ENCODE measurements at places on chromosomes 1 and 21.

DNA sequence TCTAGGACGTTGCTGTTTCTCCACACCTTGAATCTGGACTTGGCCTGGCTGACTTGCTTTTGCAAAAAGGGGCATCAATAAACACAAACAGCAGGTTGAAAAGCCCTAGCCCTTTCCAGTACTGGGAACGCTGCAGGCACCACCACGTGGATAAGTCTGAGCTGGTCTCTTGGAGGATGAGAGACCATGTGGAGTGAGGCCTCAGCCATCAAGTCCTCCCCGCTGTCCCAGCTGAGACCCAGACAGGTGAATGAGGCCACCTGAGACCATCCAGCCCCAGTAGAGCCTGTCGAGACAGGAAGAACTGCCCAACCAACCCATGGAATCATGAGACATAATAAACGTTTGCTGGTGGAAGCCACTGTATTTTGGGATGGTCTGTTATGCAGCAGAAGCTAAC lies 688.7 kb downstream of the PTPRU start:
- no peak for DNase-seq

DNA sequence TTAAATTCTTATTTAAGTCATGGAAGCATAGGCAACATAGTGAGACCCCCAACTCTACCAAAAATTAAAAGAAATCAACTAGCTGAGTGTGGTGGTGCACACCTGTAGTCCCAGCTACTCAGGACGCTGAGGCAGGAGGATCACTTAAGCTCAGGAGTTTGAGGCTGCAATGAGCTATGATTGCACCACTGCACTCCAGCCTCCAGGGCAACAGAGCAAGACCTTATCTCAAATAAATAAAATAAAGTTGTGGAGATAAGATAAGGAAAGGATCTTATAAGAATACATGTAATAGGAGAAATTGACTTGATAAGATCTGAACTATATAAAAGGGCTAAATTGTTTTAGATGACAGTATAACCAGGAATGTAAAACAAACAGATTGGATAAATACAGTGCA lies 2.3 kb upstream of the BATF3 start:
- DNase-seq = no peak

DNA sequence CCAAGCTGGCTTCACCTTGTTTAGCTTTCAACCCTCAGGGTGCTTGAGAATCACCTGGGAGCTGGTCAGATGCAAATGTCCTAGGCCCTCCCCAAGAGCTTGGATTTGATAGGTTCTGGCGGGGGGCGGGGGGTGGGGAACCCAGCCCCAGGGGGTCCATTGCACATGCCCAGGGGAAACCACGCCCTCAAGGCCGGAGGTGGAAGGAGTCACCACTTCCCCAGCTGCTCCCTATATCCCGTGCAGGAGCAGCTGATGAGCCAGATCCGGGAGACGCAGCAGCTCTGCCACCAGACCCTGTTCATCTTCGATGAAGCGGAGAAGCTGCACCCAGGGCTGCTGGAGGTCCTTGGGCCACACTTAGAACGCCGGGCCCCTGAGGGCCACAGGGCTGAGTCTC lies 5.8 kb downstream of the TOR3A start:
- peak; percentile 30 for DNase-seq

DNA sequence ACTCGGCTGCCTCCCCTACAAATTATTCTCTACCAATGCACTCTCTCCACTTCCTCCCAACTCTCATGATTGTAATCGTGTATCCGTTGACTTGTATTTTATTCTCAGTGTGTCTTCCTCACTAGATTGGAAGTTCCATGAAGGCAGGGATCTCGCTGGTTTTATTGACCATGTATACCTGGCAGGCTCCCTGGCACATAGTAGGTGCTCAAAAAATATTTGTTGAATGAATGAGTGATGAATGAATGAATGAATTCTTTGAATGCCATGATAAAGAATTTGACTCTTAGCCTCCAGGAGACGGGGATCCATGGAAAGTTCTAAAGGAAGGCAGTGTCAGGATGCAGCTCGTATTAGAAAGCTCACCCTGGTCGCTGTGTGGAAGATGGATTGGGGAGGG lies 28.8 kb upstream of the WASF2 start:
- no peak for DNase-seq

GRCh38 chr1:18657506-18658201 lies 27.0 kb downstream of the PAX7 start:
- DNase-seq = no peak

GRCh38 chr1:30610917-30611316 lies 112.5 kb downstream of the MATN1 start:
- no peak for DNase-seq

- no peak for DNase-seq
These were observed 119.1 kb upstream of the DMRTA2 start for GRCh38 chr1:50542362-50542761.

- DNase-seq = no peak
These were observed 141.3 kb downstream of the SPATA46 start for GRCh38 chr1:162235241-162235800.

GRCh38 chr1:57887964-57888491 lies 464.2 kb upstream of the DAB1 start:
- no peak for DNase-seq

DNA sequence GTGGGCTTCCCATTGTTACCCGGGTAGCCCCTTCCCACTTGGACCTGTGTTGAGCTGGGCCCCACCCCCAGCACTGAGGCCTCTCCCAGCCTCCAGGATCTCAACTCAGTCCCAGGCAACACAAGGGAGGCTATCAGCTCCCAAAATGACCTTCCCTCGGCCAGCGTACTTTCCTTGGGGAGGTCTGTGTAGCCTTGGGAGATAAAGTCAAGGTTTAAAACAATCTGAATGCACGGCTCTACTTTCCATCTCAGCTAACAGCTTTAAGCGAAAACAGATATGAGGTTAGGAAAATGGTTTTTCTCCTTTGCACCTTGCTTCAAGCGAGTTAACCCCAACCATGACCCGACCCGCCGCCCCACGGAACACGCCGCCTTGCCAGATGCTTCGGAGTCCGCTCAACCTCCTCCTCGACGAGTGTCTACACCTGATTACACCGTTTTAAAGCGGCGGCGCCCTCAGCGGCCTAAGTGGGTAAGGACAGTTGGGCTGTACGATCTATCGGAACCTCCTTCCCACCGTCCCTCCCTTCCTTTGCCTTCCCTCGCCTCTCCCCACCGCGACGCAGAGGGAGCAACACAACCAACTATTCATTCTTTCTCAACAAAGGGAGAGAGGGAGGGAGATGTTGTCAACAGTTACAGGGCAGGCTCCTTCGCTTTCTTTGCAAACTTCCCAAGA lies 1.1 kb downstream of the BCAR3 start:
- DNase-seq = peak; percentile 76

DNA sequence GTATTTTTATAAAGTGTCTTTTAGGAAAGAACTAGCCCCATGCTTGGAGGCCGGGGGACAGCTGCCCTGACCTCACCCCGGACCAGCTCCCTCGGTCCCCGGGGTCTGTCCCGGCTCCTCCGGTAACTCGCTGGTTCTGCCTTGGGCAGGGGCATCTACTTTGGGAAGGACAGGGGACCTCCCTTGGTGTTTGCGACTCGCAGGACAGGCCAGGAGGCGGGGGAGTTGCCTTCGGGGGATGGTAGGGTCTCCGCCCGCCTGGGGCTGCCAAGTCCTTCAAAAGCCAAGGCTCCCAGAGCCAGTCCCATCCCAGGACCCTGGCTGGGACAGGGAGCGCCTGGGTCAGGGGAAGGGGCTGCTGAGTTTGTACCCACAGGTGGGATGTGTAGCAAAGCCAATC lies 157.9 kb downstream of the PEX14 start:
- DNase-seq = no peak

DNA sequence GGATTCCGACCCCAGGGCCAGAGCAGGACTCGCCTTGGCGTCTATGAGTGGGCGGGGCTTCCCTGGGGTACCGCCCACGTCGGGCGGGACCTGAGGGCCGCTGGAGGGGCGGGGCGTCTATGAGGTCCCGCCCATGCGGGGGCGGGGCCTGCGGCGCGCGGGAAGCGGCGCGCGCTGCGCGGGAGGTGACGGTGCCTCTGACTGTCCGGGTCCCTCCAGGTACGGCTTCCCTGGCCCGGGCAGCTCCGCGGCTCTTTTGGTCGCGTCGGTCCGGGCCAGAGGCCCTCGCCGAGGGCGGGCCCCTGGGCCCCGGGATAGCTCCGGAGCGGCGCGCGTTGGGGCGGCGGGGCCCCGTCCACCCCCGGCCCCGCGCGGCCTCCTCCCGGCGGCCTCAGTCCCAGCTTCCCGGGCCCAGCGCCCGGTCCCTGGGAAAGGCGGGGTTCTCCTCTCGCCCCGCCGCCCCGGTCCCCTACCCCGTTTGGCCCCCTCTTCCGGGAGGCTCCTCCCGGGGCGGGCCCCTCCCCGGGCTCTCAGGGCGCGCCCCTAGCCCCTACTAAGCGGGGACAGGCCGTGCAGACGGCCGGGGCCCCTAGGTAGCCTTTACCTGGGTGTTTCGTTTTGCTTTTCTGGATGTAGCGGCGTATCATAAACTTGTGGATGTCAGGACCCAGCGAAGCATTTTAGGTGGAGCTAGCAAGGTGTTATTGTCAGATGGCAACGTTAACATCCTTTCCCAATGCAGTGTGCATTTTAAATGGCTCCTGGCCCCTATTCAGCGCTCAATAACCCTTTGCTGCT lies at the start of gene CHAF1B:
Gene CHAF1B (plus strand): TSS at position 160 of the 798 bp plus-strand sequence. CDS start 745 bp downstream, outside the sequence.
- peak; percentile 88 for DNase-seq

GRCh38 chr21:42677339-42678321 lies 24.2 kb downstream of the PDE9A start:
- no peak for DNase-seq

DNA sequence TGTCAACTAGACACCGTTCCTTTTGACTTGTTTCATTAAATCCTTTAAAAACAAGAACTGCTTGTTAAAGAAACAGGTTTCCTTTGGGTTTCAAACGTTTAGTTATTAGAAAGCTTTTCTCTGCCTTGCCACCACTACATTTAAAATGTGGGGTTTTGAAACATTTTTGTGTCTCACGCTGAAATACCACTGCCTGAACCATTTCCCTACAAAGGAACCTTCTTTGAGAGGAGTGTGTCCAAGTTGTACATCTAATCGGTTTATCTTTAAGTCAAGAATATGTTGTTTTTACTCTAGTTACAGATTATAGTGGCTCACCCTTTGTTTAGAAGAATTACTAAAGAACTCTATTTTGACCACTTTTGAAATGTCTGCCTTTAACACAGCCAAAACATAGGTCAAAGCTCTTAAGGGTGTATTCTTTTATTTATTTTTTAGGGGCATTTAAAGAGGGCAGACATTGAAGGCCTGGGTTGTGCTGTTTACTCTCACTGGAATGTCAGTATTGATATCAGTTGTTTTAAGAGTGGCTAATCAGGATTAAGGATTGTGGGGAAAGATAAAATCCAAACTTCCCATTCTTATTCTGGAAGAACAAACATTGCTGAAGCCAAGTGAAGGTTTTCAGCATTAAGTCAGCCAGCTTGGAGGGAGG lies 143.4 kb downstream of the GALNT2 start:
- DNase-seq = peak; percentile 3

DNA sequence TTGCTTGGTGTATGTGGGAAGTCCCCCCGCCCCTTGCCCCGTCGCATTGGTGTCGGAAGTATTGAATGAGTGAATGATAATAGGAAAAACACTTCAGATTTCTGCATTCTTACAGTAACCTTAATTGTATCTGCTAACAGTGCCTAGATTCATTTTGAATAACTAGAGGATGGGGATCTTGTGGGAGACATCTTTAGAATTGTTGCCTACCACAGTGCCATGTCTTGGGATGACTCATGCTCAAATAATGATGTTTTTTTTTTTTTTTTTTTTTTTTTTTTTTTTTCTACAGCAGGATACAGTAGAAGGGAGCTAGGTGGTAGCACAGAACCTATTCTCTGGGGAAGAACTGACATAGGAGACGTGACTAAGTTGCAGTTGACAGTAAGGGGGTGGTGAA lies 237.9 kb downstream of the USP25 start:
- DNase-seq = no peak
